Ammon's horn (tissue), 1 donor: ENCODE measurements at places on chromosomes 4 and X.

- DNase-seq: no peak
These were observed 127.3 kb upstream of the MAGEB16 start for GRCh38 chrX:35670889-35671288.

DNA sequence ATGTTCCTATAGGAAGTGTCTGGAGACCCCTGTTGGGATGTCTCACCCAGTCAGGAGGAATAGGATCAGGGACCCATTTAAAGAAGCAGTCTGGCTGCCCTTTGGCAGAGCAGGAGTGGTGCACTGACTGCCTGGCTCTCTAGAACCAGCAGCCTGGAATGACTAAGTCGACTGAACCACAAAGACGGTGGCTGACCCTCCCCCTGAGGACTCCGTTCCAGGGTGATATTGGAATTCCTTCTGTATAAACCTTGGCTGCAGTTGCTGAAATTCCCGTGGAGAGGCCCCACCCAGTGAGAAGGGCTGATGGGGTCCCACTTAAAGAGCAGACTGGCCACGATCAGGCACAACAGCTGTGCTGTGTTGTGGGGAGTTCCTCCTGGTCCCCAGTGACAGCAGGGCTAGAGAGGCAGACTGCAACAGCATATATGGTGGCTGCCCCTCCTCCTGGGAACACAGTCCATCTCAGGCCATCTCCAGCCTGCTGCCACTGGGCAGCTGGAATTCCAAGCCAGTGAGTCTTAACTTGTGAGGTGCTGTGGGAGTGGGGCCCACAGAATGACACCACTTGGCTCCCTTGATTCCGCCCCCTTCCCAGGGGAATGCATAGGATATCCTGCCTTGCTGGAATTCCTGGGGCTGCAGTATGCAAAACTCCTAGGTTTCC, 41.8 kb upstream of the RLIM start:
- no peak for DNase-seq

DNA sequence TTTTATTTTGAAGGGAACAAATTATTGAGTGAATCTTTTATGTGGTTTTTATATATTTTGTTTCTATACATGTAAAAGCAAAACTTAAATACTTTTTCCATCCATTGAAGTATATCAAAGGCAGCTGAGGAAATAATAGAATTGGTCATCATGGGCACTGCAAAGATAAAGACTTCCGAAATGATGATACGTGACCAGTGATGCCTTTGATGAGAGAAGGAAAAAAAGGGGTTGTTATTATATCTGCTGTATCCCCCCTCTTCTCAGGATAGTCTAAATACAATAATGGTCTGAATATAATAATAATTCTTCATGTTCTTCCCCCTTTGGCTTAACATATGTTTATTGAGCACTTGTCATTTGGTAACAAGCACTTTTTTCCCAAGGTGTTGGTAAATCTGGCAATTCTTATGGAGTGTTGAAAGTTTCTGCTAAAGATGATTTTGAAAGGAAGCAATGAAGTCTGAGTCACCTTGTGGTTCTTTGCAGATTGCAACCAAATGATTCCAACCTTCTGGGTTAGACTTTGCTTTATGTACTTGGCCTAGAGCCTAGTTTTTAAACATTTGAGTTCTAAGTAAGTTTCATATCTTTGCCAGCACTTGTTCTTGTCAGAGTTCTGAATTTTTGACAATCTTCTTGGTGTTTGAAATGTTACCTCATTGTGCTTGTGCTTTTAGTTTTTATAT, 60.8 kb downstream of the USP9X start:
- no peak for DNase-seq

GRCh38 chr4:168849030-168849675, 160.9 kb downstream of the CBR4 start:
- no peak for DNase-seq

- DNase-seq: no peak
These were observed 83.4 kb upstream of the SHISA3 start for GRCh38 chr4:42313872-42314271.

DNA sequence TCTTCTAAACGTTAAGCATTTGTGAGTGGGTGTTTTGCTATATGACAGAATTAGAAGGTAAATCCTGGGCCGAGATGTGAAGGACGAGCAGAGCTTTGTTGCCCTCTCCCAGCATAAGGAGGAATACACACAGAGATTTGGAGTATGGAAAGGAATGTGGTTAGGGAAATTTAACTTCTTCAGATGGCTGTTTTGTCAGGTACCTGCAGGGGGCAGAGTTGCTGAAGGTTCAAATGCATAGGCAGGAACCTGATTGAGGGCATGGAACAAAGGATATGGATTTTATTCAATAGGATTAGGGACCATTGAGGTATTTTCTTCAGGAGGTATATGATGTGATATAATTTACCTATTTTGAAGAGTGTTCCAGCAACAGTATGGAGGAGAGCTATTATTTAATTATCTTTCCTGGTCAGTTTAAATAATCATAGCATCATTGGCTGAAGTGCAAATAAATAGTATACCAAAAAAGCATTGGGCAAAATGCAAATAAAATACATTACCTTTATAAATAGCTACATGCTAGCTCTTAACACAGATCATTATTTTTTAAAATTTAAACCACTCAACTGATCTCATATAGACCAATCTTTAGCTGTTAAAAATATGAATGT, 143.6 kb downstream of the SLIT2 start:
- peak; percentile 50 for DNase-seq

- no peak for DNase-seq
These were observed 139.2 kb downstream of the ASMT start for GRCh38 chrX:1754077-1754476.

- DNase-seq: peak; percentile 24
These were observed 208.1 kb upstream of the ADGRL3 start for GRCh38 chr4:60992037-60992436.

DNA sequence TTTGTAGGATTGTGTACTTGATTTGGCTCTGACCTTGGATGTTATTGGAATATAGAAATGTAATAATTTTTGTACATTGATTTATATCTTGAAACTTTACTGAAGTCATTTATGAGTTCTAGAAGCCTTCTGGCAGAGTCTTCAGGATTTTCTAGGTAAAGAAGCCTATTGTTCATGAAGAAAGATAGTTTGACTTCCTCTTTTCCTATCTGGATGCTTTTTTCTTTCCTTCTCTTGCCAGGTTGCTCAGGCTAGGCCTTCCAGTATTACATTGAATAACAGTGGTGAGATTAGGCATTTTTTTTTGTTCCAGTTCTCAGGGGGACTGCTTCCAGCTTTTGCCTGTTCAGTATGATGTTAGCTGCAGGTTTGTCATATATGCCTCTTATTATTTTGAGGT, 191.1 kb downstream of the NAA11 start:
- DNase-seq: no peak

GRCh38 chrX:149799095-149799714, 17.5 kb downstream of the MAGEA9 start:
- DNase-seq: no peak

- no peak for DNase-seq
These were observed 11.0 kb downstream of the VEGFC start for GRCh38 chr4:176781739-176782100.

DNA sequence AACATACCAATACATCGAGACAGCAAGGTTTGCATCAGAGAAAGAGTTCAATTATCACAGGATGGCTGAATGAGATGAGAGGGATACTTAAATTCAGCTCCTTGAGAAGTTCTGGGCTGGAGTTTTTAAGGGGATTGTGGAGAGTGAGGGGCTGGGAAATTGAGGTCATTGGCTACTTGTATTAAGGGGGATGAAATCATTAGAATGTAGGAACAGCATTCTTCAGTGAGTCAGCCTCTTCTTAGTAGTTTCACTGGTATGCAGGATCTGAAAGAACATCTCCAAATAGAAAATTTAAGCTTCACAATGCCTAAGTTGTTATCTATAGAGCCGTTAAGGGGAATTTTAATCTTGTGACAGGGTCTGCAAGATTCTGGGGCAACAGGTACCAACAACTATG, 211.6 kb upstream of the TAPT1 start:
- DNase-seq: no peak

- no peak for DNase-seq
These were observed 279.6 kb upstream of the CLNK start for GRCh38 chr4:10963958-10964703.

- no peak for DNase-seq
These were observed 13.6 kb upstream of the CCKAR start for GRCh38 chr4:26503844-26504243.

DNA sequence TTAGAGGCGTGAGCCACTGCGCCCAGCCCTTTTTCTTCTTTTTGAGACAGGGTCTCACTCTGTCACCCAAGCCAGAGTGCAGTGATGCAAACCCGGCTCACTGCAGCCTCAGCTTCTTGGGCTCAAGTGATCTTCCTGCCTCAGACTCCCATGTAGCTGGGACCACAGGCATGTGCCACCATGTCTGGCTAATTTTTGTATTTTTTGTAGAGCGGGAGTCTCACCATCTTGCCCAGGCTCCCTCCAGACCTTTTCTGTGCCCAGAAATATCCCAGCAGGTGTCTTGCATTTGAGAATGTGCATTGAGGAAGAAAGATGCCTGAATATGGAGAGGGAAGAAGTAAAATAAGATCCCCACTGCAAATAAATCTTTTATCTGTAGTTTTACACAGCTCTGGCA, 58.7 kb downstream of the PPEF2 start:
- no peak for DNase-seq

DNA sequence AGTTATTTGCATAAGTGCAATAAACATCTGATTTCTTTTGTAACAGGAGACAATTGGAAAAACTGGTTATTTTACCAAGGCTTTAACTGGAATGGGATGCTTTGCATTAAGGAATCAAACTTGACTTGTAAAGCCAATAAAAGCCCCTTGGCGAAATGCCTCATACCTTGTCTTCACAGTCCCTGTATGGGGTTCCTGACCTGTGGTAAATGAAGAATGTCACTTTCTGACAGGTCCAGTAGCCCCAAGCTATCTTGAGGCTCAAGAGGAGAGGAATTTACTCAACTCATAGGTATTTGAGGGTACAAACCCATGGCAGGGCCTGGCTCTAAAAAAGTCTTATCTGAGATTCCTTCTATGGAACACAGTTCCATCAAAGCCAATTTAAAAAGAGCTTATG, 78.0 kb downstream of the ACOX3 start:
- DNase-seq: no peak

- DNase-seq: no peak
These were observed at the start of gene MXRA5 for GRCh38 chrX:3346501-3347259. Gene MXRA5, minus strand, starts transcription at chrX:3346652. Its CDS starts 2,819 bp downstream, at chrX:3343833.

DNA sequence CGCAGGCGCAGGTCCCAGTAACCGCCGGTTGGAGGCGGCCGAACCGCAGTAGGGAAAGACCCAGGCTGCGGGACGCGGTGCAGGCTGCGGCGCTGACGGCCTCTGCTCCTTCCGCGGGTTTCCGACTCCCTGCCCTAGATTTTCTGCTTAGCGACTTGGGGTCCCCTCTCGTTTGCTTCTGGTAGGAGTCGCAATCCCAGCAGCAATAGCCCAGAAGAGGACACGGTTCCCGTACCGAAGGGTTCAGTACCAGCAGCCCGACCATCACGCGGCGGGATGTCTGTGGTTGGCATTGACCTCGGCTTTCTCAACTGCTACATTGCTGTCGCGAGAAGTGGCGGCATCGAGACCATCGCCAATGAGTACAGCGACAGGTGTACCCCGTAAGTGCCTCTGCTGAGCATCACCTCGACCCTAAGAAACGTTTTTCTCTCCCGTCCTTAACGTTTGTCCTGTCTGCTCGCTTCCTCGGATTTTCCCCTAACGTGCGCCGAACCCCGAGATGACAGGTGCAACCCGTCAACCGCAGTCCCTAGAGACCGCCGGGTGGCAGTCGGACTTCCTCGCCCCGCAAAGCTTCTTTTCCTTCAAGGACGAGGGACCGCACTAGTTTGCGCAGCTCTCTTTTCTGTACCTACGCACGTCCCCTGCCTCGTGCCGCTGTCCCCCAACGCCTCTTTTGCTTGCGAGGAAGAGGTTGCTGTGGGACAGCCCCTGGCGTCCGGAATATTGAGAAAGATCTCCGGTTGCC, at the start of gene HSPA4L:
TSS of gene HSPA4L (plus strand) at position 48 of the 751 bp plus-strand sequence. CDS start at position 277, 229 bp downstream.
- DNase-seq: peak; percentile 65

DNA sequence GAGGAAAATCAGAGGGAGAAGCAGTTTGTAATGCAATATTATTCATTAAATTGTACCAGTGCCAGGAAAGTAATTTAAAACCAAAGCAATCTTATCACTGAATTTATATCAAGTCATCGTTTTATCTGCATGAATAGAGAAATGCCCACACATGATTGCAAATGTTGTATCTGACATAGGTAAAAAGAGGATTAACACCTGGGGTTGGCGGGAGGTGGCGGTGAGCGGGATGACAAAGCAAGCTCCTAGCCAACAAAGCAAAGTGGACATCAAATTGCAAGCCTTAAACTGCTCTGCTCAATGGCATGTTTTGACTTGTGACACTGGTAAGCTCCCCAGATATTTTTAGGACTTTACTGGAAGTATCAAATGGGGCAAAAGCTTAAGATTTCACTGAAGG, 16.4 kb downstream of the HPGD start:
- no peak for DNase-seq

- no peak for DNase-seq
These were observed 10.8 kb upstream of the HHIP start for GRCh38 chr4:144634978-144635747.

- DNase-seq: peak; percentile 89
These were observed 14.0 kb upstream of the ZCCHC18 start for GRCh38 chrX:104098151-104098808.

DNA sequence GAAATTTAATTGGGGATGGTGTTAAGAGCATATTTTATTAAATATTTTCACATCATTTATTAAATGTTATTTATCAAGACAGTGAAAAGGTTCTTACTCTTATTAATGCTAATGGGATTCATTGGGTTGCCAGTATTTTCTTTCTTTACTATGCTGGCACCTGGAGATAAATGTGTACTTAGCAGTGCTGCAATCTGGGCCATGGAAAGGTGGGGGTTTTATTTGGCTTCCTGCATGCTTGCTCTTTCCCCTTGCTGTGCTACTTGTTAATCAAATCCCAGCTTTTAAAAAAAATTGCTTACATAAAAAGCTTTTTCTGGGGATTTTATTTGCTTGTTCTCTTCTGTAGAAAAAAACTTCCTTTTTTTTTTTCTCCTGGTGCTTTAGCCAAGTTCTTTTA, 48.3 kb downstream of the ZAR1 start:
- DNase-seq: no peak

DNA sequence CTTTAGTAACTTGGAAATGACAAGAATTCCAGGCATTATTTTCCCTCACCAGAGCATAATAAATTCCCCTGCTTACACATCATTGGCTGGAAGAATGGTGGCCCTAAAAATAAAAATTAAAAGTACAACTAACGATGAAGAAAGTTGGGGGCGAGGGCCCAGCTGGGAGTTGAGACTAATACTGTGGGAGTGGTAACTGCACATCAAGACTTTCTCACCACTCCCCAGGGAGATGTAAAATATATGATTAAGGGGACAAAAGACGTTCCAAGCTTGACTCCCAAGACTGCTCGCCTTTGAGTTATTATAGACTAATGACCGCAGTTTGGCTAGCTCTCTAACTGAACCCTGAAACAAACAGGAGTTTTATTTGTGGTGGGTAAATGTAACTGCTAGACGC, 30.0 kb downstream of the SMIM31 start:
- DNase-seq: no peak

DNA sequence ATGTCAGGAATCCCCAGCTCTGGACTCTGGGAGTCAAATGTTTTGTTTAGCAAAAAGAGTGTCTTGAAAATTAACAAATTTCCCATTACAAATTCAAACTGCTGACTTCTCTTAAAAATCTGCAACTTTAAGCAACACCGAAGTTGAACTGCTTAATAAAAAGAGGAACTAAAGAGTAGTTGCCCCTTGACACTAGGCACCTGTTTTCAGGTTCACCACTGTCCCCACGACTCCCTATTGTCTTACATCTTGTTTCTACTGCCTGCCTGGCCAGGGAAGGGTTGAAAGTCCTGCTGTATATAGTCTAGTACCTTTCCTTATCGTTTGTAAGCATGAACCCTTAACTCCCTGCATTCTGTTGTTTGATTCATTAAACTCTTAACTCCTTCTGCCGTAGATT, 173.9 kb downstream of the SCFD2 start:
- no peak for DNase-seq

- peak; percentile 91 for DNase-seq
These were observed at the start of gene ADH5 for GRCh38 chr4:99088481-99089365. Gene ADH5, minus strand, starts transcription at chr4:99088788. Its CDS starts 88 bp downstream, at chr4:99088700.
